ENCODE measurements at places on chromosomes 2 and 18.

- DNase-seq = no peak
Measured at GRCh38 chr2:3168230-3168891, 209.3 kb downstream of the EIPR1 start.

GRCh38 chr2:181589779-181590178 is 67.1 kb downstream of the CERKL start:
- DNase-seq = no peak

DNA sequence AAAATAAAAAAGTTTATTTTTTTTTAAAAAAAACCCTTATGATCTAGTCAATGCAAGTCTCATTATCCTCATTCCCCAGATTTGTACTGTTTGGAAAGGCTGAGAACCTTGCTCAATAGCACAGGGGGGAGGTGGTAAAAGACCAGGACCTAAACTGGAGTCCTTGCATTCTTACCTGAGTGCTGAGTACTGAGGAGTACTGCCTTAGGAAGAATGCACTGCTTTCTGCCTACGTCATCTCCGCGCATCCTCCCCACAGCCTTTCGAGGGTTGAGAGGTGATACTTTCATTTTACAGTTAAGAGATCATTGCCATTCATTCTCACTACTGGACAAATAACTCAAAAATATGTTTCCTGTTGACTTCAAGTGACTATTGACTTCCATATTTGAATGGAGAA is 73.8 kb downstream of the MAP3K20 start:
- DNase-seq = peak; percentile 28

DNA sequence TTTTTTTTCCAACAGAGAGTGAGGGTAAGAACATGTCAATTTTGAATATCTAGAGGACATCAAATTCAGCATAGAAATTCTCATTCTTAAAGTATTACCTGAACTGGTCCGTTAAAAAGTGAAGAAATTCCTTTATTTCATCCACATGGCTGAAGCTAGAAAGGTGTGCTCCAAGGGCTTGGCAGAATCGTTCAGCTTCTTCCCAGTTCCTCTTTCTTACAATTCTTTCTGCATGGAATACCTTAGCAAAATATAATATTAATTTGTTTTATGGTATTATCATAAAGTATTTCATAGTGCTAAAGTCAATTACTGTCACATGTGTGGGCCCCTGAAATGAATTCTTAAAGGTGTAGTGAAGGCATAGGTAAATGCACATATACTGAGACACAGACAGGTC is 74.3 kb upstream of the CD302 start:
- DNase-seq = no peak

GRCh38 chr18:3720818-3721545 is 271.0 kb downstream of the TGIF1 start:
- no peak for DNase-seq

DNA sequence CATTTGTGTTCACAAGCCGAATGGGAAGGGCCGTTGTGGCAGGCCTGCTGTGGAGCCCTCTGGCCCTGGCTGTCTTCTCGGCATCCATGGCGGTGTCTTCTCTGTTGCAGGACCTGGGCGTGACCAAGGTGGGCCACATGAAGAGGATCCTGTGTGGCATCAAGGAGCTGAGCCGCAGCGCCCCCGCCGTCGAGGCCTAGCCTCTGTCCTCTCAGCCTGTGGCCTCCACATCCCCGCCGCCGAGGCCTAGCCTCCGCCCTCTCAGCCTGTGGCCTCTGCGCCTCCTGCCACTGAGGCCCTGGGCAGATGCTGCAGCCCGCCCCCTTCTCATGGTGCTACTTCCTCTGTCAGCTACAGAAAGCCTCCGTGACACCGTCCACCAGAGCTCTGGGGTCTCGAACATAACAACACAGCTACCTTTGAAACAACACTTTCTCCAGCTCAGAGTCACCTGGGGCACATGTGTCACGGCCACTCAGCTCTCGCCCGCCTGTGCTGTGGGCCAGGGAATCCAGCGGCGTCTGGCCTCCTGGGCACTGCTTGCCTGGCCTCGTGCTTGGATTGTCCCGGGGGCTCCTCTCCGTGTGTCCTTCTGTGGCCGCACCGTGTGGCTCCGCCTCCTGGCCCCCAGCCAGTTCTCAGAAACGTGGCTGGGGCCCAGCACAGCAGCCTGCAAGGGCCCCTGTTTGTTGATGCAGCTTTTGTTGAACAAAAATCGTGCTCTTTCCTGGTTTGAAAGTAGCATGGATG is 97.1 kb downstream of the USP40 start:
- DNase-seq = no peak

DNA sequence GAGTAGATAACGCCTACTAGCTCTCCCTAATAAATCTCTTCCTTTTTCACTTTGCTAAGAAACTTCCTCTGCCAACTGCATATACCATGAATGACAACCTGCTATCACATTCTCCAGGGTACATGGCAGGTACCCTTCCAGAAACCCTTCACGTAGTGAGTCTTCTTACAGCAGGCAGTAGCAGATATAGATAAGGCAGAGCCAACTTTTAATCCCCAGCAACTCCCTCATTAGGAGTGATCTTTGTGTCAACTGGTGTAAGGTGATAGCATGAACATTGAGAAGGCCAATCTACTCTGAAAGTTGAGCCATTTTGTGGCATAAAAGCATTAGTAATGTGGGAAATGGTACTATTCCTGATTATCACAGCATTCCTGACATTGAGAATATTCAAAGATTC is 5.7 kb upstream of the STK17B start:
- DNase-seq = no peak

GRCh38 chr2:82968358-82968757 is 1490.7 kb downstream of the SUCLG1 start:
- DNase-seq = no peak

- DNase-seq = no peak
Measured at GRCh38 chr2:222802514-222803196, 58.2 kb upstream of the ACSL3 start.

- DNase-seq = no peak
Measured at GRCh38 chr2:199764273-199764800, 86.7 kb downstream of the FTCDNL1 start.

DNA sequence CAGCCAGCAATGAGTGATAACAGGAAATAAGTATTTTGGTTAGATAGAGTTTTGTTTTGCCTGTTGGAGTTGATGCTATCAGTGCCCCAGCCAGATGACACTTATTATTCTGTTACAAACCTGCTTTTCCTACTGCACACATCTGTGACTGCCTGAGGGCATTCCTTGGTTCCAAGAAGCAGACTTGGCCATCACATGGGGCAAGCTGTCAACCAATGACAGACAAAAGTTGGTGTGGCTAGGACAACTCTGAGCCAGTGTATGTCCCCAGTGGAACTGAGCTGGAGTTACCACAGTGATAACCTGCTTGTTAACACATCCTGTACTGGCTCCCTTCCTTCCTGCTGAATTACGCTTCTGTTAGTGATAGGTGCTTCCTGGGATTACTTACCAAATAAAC is 54.5 kb downstream of the FAM171B start:
- no peak for DNase-seq

DNA sequence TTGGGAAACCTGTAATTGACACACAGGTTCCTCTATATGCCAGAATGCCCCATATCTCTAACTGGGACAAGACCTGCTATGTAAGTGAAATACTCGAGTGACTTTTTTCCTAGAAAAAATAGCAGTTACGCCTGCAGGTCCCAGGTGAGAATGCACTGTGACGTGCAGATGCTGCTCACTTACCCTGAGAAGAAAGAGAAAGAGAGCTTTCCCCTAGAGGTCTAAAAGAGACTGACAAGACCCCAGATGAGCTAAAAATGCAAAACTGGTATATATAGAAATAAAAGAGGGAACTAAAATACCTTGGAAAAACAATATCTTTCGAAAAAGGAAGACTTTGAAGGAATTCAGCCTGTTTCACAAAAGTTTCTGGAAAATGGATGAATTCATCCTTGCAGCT is 383.0 kb upstream of the DCC start:
- no peak for DNase-seq

GRCh38 chr2:60023256-60023985 is 530.0 kb downstream of the BCL11A start:
- DNase-seq = no peak

DNA sequence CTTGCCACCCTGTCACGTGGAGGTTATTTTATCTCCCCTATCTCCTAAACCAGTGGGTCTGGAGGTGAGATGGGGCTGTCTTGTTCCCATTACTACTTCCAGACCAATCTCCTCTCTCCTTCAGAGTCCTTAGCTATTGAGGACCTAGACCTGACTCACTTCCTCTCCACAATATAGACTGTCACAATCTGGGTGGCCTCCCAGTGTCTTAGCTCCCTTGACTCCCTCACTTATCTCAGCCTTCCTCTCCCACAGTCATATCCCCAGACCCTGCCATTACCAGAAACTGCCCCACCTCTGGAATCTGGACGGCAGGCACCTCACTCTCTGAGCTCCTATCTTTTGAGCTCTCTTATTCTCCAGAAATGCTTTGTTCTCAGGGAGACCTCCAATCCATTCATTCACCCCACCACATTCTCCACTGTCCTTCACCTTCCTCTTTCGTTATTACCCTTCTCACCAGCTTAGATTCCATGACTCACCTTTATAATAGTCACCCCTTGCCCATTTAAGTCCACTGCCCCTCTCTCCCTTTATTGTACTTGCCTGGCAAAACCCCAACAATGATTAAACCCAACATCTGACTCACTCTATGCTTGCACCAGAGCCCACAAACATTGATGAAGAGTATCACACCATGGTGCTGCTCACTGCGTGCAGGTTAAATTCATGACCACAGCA is 23.3 kb upstream of the SIX3 start:
- DNase-seq = no peak

GRCh38 chr2:219289537-219290361 is 10.6 kb downstream of the DNAJB2 start:
- no peak for DNase-seq

GRCh38 chr2:2570871-2571270 is 239.8 kb upstream of the MYT1L start:
- DNase-seq = no peak

- no peak for DNase-seq
Measured at GRCh38 chr2:28313220-28313784, 79.4 kb upstream of the FOSL2 start.

DNA sequence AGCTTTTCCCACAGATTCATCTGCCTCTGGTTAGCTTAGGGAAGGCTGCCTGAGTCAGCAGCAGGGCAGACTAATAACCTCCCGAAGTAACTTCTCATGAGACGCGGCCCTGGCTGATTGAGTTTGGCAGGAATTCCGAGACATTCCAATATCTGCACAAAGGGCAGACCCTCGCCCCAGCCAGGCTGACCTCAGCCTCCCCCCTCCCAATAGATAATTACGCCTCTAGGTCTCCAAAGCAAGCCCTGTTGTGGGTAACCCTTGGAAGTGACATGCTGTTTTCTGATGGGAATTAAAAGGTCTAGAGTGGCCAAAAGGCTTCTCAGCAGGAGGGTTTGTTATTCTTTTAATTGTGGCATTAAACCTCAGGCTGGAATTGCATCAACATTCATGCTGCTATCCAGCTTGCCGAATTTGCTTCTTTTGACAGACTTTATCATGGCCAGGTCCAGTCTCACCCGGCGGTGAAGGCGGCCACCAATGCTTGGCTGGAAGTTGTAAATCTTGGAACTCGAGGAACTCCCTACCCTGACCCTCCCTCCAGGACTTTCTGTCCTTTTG is 98.0 kb upstream of the SLC14A2 start:
- no peak for DNase-seq

DNA sequence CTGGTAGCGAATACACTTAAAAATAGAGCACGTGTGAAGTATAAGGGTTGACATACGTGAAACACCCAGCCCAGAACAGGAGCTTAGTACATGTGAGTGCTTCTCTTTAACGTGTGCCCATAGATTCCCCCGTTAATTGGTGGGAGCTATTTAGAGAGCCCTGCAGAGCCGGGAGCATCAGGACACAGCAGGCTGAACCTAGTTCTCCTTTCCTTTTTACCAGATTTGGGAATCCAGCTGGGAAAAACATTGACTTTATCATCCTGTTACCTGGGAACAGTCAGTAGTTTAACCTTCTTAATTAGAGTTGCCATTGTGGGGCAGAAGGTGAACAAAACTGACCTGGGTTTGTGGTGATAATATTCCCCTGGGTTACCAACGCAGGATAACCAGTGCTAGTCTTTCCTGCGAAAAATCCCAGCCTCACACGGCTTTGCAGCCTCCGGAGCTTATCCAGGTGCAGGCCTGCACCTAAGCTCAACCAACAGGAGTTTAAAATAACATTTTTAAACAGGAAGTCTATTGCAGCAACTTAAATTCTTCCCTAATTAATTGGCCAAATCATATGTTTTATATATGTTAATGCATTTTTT is 78.1 kb upstream of the SPTBN1 start:
- no peak for DNase-seq

DNA sequence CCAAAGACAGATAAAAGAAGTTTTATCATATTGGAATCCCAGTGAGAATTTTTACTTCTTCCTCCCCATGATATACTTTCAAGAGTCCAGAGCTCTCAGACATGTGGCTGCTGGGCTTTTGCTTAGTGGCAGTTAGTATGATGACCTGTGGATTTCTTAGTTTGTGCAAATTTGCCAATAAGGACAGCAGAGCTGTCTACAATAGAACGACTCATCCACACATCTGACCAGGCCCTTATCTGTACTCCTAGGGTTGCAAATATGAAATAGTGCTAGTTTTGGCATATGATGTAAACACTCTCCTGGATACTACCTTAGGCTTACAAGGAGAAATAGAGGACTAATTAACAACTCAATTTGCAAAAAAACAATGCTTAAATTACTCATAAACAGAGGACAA is 758.4 kb upstream of the TMEFF2 start:
- DNase-seq = no peak

GRCh38 chr2:230974096-230974913 is 21.6 kb upstream of the SPATA3 start:
- DNase-seq = peak; percentile 54

- DNase-seq = no peak
Measured at GRCh38 chr2:16621316-16621715, 44.3 kb downstream of the CYRIA start.

DNA sequence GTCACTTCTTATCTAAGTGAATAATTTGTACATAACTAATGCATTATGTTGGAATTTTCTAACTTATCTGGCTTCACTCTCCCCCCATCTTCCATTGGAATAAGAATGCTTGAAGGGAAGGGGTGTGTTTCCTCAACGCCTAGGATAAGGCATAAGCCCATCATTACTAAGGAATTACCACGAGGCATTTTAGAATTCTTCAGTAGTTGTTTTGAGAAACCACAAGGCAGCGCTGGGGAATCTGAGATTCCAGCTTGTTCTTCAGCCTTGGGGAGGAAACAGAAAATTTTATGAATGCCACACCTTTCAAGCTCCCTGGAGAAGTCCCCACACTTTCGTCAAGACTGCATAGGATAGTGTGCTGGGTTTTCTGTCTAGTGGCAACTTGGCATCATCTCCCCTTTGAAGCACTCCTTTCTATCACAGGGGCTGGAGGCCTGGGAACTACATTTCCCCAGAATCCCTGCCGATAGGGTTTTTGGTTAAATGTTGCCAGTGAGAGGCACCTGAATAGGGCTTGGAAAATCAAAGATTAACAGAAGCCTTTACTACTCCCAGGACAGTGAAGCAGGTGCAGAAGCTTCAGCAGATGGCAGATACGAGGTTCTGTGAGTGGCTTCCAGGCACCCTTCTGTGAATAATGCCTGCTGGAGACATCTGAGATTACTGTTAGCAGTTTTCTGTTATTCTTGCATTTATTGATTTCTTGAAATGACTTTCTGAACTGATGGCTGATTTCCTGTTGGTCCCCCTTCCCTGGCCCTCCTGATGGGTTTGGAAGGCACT is 192.7 kb upstream of the REV1 start:
- DNase-seq = no peak

GRCh38 chr2:109535217-109535946 is 78.4 kb downstream of the SEPTIN10 start:
- DNase-seq = no peak

Data from stimulated activated CD8-positive, alpha-beta memory T cell treated with anti-CD3 and anti-CD28 coated beads, Interleukin-2, amount 100 ng/mL, for 48 hours (primary cell).